ENCODE measurements at places on chromosomes 12 and 14.

GRCh38 chr14:75559451-75560222 lies 18.8 kb upstream of the FLVCR2 start:
- peak; percentile 5 for DNase-seq

DNA sequence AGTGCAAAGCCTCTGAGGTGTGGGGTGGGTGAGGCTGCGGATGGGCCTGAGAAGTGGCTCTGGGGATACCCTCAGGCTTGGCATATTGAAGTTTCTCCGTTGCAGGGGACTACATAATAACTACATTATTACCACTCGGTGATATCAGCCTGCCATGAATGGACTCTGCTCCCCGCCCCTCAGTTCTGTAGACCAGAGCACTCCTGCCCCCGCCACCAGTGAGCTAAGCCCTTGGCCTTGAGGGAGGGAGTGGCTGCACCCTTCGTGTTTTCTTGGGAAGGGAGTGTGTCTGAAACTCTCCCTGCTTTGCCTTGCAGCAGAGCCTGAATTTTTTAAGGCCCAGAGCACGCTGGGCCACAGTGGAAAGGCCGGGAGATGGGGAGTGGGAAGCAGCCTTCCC lies 1.7 kb downstream of the ORAI1 start:
- DNase-seq: no peak

DNA sequence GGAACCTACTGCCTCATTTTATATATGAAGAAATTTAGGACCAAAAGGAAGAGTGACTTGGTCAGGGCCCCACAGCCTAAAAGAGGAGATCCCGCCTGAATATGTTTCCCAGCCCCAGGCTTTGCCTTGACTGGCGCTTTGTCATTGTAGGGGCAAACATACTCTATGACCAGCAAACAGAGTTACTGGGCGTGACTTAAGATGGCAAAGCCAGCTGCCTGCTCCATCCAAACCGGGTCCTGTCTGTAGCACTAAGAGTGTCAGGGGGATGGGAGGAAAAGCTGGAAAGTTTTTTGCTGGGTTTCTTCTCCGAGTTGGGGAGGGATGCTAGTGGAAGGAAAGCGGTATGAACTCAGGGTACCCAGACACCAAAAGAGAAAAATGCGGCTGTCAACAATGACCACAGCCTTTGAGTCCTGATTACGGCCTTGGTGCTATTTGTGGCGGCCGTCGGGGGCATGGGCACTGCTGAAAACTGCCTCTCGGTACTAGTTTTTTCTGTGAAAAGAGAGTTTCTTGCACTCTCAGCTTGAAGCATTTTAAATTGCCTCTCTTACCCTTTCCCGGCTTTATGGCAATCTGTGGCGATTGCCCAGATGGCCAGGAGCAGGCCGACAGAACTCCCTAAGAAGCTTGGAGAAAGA lies 82.7 kb downstream of the PRIMA1 start:
- no peak for DNase-seq

DNA sequence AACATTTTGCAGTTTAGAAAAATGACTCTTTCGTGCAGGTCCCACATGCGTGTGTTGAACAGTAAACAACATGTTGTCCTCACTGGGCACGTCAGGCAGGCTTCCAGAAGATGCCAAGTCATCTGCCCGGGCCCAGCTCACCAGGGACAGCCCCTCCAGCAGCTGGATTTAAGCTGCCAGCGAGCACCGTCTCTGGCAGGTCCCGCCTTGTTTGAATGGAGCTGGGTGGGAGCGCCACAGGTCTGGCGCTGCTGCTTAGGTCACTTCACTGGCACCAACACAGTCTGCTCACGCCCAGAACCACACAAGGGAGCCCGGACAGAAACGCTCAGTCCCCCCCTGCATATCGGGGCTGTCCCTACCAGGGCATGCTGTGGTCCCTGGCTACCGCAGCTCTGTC lies 33.1 kb upstream of the MMP17 start:
- DNase-seq: peak; percentile 53

DNA sequence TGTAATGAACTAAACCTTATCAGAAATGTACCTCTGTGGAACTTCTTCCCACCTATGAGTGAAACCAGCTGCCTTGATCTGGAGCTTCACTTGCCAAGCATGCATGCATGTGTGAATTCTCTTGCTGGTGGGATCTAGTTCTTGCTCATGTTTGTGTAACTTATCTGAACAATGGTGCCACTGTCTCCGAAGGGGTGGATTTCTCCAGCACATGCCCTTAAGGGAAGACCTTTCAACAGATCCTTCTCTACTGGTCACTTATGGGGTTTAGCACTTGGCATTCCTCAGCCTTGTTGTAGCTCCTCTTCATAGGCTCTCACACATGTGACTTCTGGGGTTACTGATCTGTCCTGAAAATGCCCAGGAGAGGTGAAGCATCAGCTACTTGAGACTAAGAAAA lies 25.0 kb downstream of the SMOC1 start:
- no peak for DNase-seq

- DNase-seq: no peak
Measured at GRCh38 chr12:98578821-98579220, 14.7 kb upstream of the SLC25A3 start.

DNA sequence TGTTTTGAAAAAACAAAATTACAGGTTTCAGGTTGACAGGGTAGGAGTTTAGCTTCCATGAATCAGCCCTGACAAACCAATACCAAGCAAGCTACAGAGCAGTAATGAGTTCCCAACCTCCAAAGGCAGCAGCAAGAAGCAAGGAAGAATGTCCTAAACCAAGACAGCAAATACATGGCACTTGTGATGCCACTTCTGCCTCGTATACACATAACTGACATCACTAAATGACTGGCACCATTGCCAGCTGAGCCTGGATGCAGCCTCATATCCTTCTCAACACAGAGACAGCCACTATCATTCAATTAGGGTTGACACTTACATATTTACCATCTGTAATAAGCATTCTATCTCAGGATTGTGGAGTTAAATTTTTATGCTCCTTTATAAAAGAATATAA lies 35.0 kb upstream of the MDM1 start:
- DNase-seq: no peak

GRCh38 chr14:75453817-75454434 lies 26.1 kb downstream of the JDP2 start:
- DNase-seq: no peak

GRCh38 chr12:75684678-75685616 lies 173.5 kb upstream of the KRR1 start:
- DNase-seq: no peak

DNA sequence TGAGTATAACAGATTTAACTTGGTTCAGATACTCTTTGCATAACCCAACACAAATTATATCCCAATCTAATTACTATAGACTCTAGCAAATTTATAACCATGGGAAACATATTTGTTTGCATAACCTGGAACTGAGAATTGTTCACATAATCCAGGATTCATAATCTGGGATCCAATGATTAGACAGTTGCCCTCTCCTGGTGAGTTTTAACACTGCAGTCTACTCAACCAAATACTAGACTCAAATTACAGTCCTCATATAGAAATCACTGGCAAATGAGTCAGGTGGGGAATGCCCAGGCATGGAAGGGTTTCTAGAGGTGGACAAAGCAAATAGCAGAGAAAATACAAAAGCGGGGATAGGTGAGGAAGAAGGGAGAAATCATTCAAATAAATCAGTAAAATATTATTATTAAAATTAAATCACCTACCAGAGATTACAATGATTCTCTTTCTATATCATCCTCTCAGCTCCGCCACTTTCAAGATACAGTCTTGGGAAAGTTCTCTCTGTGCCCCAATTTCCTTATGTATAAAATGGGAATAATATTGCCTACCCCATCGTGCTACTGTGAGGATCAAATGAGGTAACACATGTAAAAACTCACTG lies 9.4 kb downstream of the GCH1 start:
- DNase-seq: peak; percentile 25

GRCh38 chr14:61643555-61643954 lies 51.8 kb upstream of the HIF1A start:
- no peak for DNase-seq

DNA sequence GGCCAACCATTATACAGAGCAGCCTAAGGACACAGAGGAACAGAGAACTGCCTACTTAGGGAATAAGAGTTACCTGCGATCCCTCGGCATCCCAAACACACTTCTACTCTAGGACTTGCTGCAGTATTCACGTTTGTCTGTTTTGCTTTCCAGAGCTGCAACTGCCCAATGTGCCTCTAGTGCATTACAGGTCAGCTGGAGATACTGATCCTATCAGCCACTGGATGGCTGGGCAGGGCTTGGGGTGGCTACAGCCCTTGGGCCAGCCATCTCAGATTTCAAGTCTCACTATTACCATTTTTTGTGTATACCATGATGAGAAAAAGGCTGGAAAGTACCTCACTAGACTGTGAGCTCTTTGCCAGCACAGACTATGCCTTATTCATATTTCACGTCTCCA lies 4.6 kb downstream of the ARF3 start:
- no peak for DNase-seq

DNA sequence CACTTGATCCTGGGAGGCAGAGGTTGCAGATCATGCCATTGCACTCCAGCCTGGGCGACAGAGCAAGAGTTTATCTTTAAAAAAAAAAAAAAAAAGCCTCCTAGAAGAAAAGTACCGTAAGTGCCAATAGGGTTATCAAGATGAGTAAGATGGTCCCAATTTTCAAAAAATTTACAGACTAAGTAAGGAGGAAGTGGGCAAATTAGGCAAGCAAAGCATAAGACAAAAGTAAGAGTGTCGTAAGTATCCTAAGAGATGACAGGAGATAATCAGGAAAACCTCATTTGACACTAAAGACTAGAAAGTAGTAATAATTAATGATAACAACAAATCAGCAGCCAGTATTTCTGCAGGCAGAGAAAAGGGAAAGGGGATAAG lies 12.2 kb downstream of the PYM1 start:
- DNase-seq: no peak

DNA sequence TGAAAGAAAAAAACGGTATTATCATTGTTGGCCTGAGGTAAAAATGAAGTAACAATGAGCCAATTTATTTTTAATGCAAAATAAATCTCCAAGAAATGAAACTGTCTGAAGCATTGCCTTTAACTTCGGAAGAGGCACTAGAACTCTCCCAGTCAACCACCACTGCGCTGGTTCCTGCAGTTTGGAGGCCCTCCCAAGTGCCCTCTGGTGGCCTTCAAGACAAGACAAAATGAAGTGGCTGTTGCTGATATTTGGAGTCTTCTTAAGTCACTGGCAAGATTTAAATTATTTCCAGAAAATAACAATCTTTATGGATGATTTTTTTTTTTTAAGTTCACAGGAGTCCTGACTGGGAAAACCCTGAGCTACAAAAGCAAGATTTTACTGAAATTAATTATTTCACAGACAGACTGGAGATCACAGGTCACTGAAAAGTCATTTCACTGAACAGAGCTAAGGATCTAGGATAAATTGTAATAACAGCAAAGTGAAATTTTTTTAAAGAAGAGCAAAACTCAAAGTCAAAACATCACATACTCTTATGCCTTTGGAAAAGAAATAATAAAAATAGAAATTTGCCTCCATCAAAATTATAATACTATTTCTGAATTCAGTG lies 58.2 kb downstream of the DICER1 start:
- peak; percentile 39 for DNase-seq

GRCh38 chr12:26786865-26787514 lies 46.0 kb downstream of the ITPR2 start:
- DNase-seq: no peak

DNA sequence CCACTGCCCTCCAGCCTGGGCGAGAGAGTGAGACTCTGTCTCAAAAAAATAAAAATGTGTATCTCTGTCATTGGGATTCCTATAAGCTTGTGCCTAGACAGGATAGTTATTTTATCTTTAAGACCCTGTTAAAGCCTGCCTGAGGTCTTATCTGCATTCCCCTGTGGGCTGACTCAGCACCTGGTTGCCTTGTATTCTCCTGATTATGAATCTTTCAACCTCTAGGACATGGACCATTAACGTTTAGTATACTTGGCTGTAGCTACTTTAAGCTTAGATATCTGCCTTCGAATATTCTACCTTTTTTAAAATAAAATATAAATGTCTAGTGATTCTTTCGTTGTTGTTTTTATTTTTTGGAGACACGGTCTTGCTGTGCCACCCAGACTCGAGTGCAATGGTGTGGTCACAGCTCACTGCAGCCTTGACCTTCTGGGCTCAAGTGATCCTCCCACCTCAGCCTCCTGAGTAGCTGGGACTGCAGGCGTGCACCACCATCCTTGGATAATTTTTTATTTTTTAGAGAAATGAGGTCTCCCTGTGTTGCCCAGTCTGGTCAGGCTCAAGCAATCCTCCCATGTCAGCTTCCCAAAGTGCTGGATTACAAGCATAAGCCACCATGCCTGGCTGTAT lies 41.3 kb downstream of the RESF1 start:
- no peak for DNase-seq

GRCh38 chr14:82159624-82160023 lies 626.0 kb upstream of the SEL1L start:
- DNase-seq: no peak

DNA sequence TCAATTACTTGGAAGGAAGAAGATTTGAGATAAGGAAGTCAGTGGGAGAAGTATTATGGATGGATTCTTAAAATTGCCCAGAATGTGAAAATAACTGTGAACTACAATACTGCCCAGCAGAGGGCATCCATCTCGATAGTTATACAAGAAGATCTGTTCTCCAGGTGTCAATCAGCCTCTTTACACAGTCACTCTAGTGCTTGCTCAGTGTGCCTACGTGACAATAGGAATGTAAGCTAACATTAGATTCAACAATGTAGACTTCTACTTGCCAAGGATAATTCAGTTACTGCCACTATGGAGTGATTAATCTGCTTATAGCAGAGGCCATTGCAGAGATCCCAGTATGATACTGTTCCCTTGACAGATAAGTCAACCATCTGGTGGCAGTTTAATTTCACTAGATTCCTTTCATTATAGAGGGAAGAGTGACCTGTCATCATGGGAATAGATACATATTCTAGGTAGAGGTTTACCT lies 10.6 kb upstream of the MAP4K5 start:
- DNase-seq: peak; percentile 65

DNA sequence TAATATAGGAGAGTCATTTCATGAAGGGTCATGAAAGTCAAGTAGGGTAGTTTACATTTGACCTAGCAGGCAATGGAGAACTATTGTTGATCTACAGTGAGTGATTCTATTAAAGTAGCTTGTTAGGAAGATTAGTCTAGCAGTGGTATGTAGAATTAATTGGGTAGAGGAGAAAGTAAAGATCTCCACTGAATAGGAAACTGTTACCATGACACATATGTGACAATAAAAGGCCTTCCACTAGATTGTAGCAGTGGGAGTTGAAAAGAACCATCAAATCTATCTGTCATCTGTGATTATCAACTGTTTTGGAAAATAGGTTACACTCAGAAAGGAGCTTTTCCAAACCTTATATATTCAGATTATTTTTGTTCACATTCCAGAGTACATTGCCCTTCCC lies 92.3 kb downstream of the SOX5 start:
- no peak for DNase-seq

- DNase-seq: no peak
Measured at GRCh38 chr14:61802010-61802568, 39.9 kb downstream of the SNAPC1 start.

GRCh38 chr12:17928708-17929366 lies 161.2 kb downstream of the RERGL start:
- peak; percentile 13 for DNase-seq

DNA sequence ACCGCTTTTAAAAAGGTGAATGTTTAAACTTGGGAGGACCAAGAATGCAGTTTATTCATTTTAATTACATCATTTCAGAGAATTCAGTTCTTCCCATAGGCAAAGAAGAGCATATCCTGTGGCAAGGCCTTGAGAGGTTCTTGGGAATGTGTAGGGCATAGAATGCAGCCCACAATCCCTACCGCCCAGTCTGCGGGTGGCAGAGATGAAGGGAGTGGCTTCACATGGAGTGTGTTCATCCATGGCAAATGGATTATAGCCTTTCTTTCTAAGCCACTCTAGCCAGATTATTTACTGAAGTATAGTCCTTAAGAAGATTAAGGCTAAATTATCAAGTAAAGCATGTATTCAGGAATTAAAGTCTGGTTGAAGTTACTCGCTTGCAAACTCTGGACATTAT lies 97.4 kb downstream of the TSPAN8 start:
- DNase-seq: no peak

Data from NCI-H1092 treated with DMSO at 0.1 percent for 48 hours (cell line).